ENCODE measurements at places on chromosomes 5 and 9.

DNA sequence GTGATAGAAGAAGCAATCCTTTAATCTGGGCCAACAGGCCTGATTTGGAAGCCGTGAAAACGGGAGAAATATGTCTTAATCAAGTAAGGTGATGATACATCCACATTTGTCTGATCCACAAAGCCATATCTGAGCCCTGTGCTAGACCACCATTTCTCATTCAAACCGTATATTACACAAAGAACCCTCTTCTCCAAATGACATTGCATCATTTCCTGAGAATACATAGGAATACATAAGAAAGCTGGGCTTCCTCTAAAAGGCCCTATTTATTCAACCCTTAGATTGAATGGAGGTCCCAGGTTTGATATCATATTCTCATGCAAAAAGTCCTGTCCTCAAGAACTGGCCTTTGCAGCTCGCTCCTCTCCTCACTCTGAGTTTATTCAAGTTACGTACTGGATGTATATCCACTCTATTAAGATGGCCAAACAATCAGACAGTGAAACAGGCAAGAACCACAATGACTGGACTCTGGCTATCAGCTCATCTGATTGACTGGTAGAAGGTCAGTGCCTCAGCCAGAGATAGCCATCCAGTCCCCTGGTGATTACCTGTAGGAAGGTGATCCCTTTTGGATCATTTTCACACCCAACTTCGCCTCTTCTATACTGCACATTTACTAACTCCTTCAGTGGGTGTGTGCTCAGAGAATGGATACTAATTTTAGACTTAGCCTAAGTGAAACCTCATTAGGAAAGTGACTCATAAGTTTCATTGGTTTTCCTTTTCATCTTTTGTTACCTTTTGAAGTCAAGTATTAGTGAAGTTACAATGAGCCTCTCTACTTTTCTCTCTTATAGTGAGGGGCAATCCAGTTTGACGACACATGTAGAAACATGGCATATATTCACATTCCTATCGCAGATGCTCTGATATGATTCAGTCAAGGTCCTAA, 167.6 kb upstream of the WWC1 start:
- no peak for DNase-seq

- DNase-seq = no peak
Observed at GRCh38 chr5:138336952-138337684, 948 bp upstream of the FAM53C start.

DNA sequence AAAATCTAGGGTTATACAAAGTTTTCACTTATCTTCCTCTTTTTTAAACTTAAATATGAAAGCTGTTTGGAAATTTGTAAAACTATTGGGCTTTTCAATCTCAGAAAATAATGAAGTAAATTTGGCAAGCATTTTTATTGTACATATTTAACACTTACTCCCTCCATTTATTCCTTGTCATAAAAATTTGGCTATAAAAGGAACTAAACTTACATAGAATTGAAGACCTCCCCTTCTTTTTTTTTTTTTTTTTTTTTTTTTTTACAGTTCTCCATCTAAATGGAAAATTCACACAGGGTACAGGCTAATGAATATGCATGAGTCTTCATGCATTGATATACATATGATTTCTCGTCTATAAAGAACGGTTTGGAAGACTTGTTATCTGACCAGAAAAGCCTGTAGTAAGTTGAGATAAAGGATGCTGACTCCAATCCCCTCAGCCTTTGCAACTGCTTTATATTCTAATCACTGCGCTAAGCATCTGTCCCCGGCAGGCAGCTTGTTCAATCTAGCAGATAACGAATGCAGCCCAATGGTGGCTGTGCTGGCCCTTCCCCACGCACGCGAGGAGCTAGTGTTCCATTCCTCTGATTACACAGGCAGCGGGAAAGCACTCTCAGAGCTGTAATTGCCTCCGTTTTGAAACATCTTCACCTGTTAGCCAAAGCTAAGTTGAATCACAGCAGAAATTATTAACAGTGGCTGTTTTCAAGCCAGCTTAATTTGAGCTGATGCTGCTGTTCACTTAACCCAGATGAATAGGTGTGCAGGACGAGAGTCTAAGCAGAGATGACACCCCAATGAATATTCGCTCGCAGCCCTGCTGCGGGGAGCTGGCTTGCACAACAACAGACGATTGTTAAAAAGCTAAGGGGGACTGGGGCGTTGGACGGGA, 453.8 kb upstream of the ZNF608 start:
- peak; percentile 13 for DNase-seq

DNA sequence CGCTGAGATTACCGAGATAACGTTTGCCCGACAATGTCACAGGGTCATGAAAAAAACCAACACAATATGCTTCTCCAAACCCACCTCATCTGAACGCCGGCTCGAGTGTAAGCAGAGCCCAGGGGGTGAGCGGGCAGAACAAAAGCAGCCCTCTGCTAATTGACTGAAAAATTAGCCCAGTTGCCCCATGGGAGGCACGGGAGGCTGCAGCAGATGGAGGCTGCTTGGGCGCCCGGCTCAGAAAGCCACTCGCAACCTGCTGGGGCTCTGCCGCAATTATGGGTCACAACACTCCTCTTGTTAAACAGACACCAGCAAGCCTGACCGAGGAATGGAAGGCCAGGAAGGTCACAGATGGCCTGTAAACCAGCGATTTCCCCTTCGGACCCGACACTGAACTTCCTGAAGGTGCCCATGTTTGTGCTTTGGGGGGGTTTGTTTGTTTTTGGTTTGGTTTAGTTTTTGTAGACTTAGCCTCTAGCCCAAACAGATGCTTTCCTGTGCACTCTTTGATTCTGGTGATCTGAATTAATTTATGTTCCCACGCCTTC, 104.6 kb upstream of the IRX1 start:
- no peak for DNase-seq

GRCh38 chr5:167855818-167856217, 435.6 kb upstream of the WWC1 start:
- no peak for DNase-seq

- DNase-seq = no peak
Observed at GRCh38 chr5:89395111-89395510, 512.1 kb upstream of the MEF2C start.

- peak; percentile 24 for DNase-seq
Observed at GRCh38 chr9:133726401-133727276, 11.5 kb downstream of the SARDH start.

DNA sequence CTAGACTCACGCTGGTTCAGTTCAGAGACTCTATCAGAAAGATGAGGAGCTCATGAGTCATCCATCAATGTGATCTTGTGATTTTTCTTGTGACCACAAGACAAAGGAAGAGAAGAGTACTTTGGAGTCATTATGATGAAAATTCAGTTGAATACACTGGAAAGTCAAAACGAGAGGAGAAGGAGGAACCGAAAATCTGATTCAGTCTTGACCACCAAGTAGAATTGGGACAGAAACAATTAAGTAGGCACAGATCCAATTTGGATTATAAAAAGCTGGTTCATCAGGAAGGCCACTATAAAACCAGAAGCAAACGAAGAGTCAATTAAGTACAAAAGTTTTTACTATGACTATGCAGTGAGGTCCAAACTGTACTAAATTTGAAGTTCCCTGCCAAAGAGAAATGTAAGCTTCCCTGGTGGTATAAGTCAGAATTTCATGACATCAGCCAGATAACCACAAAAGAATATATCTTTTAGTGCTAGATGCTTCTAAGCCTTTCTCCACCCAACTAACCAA, 90.9 kb downstream of the THBS4 start:
- no peak for DNase-seq

DNA sequence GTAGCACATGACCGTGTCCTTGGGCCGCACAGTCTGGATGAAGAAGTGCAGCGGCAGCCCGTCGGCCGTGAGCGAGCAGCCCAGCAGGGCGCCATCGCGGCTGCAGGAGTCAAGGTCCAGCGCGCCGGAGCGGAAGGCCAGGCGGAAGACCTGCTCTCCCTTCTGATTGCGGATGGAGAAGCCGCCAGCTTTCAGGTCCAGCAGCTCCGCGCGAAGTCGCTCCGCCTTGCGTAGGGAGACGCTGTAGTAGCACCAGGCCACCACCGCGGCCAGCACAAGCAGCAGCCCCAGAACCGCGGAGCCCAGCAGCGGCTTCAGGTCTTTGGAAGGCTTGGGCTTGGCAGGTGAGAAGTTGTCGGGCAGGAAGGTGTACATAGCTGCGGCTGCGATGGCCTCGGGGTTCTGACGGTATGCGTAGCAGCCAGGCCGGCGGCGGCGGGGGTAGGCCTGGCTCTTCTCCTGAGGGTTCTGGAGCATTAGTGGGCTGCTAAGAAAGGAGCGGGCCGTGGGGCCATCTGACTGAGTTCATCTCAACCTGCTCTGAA, 4.2 kb downstream of the MYORG start:
- DNase-seq = no peak

- no peak for DNase-seq
Observed at GRCh38 chr5:54222336-54222735, 88.0 kb downstream of the ARL15 start.

DNA sequence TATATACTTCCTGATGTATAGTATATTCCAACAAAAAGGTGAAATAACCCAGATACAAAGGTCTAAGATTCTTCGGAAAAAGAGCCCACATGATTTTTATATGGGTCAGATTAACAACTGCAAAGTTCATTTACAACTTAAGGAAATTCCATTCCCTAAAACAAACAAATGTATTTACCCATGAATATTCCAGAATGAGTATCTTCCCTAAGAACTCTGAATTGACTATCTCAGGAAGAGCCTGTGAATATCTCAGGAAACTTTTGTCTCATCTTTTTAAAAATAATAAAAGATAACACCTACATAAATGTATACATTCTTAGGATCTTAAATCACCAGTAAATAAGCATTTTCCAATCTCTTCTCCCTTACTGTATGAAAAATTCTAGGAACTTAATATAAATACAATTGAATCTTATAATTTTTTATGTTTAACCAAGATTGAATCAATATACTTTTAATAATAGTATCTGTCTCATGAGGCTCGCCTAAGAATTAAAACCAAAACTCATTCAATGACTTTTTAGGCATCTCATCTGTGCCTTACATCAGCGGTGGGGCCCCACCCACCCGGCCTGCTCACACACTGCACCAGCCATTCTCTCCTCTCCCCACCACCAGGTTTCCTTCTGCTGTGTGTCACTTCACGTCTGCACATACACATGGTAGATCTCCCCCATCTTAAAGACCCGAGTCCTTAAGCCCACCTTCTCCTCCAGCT, 78.1 kb downstream of the RAPGEF1 start:
- peak; percentile 41 for DNase-seq

GRCh38 chr9:3348169-3348568, 177.6 kb downstream of the RFX3 start:
- DNase-seq = no peak

- DNase-seq = no peak
Observed at GRCh38 chr5:1513326-1514026, 10.3 kb downstream of the LPCAT1 start.

- DNase-seq = no peak
Observed at GRCh38 chr5:2147504-2148311, 265.0 kb upstream of the IRX4 start.

- DNase-seq = peak; percentile 55
Observed at GRCh38 chr5:97980291-97980690, 793.2 kb upstream of the RGMB start.

DNA sequence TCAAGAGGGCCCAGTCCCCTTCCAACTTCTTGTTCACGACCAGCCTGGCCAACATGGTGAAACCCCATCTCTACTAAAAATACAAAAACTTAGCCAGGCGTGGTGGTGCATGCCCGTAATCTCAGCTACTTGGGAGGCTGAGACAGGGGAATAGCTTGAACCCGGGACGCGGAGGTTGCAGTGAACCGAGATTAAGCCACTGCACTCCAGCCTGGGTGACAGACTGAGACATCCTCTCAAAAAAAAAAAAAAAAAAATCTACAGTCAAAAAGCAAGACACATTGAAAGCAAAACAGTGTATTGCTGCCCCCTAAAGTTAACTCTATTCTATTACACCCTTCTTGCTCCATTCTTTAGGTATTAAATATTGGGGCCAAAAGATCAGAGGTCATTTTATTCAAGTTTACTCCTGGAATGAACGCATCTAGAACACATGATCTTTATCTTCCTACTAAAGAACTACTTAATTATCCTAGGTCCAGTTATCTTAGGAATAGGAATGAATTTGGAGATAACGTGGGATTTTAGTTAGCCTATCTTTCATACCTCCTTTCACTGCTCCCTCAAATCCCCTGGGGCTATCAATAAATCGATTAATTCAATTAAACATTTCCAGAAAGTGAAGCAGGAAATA, 2.4 kb downstream of the ATG12 start:
- peak; percentile 57 for DNase-seq

GRCh38 chr9:134604834-134605233, 36.8 kb upstream of the COL5A1 start:
- no peak for DNase-seq

DNA sequence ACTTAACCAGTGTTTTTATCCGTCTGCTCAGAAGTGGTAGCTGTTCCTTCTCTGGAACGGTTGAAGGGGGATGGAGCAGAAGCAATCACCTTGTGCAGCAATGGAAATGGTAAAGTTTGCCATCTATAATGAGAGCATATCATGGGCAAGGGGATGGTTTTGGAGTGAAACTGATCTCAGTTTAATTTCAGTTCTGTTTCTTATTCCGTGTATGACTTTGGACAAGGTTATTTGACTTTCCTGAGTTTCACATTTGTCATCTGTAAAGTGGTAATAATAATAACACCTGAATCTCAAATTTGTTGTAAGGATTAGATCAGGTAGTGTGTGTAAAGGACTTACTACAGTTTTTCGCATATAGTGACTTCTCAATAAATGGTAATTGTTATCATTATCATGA, 106.1 kb downstream of the PCSK1 start:
- no peak for DNase-seq

All from endothelial cell of umbilical vein (primary cell).